ENCODE measurements at places on chromosomes 6 and 20.
A peak's percentile ranks its signal among the peaks of the same experiment; 100 is the strongest.

GRCh38 chr6:136438441-136438840 is 111.8 kb downstream of the MAP7 start:
- no peak for DNase-seq

DNA sequence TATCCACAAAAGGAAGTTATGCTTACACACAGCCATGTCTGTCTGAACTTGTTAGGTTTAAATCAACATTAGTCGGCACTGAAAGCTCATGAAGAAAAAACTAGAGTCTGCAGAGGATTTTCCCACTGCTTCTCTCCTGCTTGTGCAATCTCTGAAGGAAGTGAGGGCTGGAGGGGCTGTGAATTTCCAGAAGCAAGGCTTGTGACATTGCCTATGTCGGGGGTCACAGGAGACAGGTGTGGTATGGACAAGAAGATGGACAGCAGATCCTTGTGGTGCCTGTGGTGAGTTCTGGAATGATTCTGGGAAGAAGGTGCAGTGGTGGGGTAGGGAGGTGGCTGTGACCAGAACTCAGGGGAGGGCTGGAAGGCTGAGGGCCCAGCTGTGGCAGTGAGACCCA is 84.3 kb upstream of the TRAF3IP2 start:
- DNase-seq = no peak

- no peak for DNase-seq
Observed at GRCh38 chr6:95784869-95785268, 207.5 kb downstream of the MANEA start.

GRCh38 chr20:8757146-8757545 is 311.7 kb upstream of the PLCB4 start:
- no peak for DNase-seq

GRCh38 chr6:49097116-49097515 is 365.9 kb downstream of the MMUT start:
- DNase-seq = no peak

DNA sequence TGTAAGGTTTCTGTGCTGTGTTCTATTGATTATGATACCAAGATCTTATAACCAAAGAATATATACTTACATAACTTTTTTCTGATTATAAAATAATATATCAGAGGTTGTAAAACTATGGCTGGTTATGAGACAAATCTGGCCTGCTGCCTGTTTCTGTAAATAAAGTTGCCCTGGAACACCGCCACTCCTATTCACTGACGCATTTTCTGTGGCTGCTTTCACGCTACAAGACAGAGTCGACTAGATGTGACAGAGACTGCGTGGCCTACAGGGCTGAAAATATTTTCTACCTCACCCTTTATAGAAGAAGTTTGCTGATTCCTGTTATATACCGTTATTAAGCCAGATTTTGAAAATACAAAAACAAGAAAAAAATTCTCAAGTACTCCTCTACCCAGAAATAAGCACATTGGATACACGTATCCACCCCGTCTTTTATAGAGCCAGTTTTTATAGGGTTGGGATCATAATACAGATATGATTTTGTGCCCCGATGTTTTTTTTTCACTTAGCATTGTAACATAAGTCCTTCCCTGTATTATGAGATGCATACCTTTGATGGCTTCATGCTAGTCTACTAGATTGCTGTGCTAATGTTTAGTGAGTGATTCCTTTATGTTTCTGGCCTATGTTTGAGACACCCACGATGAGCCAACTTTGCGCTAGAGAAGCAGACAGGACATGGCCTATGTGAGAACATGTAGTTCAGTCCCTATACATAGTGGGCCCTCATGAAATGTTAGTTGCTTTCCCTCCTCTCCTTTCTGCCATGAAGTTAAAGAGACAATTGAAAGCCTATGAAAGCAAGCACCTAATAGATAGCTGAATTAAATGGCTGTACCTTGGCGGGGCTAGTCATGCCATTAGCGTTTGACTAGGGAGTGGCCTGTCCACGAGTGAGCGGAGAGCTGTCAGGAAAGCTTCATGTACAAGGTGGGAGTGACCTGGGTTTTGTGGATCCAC is 98.1 kb upstream of the KCNK16 start:
- no peak for DNase-seq

GRCh38 chr20:22836877-22837276 is 198.2 kb upstream of the SSTR4 start:
- DNase-seq = no peak

- DNase-seq = no peak
Observed at GRCh38 chr6:52566201-52566600, 10.7 kb downstream of the TRAM2 start.

GRCh38 chr6:98843271-98844243 is 9.2 kb downstream of the POU3F2 start:
- DNase-seq = peak; percentile 32

DNA sequence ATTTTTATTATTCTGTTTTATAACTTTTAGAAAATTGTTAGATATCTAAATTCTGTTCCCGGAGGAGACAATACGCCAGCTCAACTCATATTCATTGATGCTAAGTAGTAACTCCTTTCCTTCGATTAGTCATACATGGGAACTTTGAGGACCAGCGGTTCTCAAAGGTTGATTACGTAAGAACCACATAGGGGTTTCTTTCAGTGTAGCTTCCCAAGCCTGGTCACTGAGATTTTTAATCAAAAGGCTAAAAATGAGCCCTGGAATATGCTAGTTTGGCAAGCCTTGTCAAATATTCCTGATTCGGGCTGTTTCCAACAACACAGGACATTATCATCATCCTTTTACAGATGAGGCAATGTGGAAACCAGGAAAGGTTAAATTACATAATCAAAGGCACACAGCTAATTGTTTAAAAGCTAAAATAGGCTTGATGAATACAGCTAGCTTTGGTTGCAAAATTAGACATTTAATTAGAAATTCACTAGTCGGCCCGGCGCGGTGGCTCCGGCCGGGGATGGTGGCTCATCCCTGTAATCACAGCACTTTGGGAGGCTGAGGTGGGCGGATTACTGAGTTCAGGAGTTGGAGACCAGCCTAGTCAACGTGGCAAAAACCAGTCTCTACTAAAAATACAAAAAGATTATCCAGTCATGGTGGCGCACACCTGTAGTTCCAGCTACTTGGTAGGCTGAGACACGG is 14.6 kb upstream of the MEI4 start:
- DNase-seq = no peak

DNA sequence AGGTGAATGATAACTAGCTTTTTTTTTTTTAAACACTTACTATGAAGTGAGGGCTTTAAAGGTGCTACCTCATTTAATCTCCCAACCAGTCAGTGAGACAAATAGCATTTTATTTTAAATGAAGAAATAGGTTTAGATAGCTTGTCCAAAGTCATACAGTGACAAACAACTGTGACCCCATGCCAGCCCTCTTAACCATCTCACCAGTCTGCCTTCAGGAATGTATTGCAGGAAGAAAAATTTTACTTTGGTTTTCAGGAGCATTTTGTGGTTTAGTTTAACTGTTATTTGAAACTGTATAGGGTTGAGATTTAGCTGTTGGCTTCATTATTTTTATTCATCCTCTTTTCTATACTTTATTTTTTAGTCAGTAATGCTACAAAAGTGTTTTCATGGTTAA is 18.6 kb downstream of the DSE start:
- DNase-seq = no peak

DNA sequence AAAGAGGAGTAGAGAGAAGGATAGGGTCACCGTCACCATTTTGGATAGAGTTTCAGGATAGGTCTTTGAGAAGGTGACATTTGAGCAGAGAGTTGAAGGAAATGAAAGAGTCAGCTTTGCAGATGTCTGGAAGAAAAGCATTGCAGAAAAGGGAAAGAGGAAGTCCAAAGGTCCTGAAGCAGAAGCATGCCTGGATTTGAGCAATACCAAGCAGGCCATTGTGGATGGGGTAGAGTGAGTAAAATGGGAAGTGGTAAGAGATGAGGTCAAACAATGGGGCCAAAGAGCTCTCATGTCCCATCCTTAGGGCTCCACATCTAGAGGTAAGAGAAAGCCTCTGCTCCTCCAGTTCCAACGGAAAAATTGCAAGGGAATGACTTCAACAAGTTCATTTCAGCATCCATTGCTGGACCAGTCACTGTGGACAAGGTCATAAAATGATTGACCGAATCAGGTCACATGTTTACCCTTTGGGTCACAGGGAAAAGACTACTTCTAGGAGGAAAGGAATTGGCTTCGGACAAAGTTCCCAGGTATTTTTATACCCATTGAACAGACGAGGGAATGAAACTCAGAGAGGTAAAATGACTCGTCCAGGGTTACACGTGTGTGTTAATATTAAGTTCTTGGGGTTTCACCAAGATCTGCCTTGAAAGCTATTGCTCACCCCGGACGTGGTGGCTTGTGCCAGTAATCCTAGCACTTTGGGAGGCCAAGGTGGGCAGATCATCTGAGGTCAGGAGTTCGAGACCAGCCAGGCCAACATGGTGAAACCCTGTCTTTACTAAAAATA is 6.6 kb upstream of the SAMHD1 start:
- no peak for DNase-seq

GRCh38 chr6:16728513-16729182 is 32.6 kb downstream of the ATXN1 start:
- DNase-seq = no peak

DNA sequence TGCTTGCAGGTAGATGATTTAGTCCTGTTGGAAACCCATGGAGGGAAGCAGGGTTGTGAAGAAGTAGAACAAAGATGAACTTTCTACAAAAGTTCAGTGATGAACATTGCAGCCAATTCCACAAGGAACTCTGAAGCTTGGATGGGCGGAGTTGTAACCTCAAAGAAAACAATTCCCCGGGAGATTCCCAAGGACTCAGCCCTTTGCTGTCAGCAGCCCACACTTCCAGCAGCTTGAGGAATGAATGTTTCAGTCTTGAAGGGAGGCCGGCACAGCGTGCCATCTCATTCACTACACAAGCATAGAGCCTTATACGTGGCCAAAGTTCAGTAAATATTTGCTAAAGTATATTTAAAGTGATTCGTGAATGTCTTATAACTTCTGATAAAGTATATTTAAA is 269.4 kb downstream of the NKAIN2 start:
- DNase-seq = peak; percentile 20

DNA sequence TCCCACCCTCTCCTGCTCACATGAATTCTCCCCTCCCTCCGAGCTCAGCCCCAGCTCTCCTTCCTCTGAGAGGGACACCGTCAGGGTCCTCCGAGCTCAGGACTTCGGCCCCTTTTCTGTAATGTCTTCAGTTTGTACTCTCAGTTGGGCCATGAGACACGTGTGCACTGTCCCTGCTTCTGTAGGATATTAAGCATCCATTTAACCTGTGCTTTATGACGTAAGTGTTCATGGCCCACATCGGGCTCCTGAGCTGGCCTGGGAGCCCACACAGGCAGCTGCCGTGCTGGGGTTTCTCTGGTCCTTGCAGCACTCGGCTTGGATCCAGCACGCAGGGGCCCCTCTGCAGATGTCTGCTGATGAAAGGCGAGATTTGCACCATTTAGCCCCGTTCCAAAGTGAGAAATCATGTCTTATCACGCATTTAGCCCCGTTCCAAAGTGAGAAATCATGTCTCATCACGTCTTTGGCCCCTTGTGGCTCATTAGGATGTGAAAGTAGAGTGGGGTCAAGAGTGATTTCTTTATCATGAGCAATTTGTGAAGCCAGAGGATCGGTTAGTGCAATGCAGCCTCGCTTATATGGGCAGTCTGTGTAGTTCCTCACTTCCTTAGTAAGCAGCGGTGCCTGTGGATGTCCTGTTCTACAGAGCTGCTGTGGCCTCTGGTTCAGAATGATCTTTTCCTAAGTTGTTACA is 25.3 kb downstream of the DUSP22 start:
- DNase-seq = no peak

- DNase-seq = no peak
Observed at GRCh38 chr6:130132286-130132701, 90.5 kb downstream of the SAMD3 start.

DNA sequence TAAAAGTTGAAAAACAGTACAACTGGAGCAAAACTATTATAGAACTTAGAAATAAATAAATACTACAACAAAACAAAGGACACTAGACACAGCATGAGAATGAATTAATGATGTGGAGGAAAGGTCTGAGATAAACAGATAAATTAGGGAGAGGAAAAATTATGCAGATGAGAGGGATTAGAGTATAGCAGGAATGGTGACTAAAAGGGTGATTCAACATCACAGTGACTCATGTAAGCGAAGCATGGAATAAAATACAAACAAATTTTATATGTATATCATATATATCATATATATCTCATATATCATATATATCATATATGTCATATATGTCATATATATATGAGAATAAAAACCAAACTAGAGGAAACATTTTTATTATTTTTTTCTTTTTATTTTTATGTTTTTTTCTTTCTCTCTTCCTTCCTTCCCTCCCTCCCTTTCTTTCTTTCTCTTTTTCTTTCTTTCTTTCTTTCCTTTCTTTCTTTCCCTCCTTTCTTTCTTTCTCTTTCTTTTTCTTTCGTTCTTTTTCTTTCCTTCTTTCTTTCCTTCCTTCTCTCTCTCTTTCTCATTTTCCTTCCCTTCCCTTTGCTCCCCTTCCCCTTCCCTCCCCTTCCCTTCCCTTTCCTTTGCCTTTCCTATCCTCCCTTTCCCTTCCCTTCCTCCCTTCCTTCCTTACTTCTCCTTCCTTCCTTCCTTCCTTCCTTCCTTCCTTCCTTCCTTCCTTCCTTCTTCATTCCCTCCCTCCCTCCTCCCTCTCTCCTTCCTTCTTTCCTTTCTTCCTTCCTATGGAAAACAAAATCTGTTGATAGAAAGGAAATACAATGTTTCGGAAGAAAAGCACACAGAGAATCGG is 1014.6 kb downstream of the GRIK2 start:
- no peak for DNase-seq

- no peak for DNase-seq
Observed at GRCh38 chr6:87094576-87094975, 330 bp downstream of the CGA start.

GRCh38 chr6:118408863-118409262 is 139.2 kb upstream of the PLN start:
- no peak for DNase-seq

GRCh38 chr6:113805173-113805790 is 51.9 kb upstream of the MARCKS start:
- no peak for DNase-seq

DNA sequence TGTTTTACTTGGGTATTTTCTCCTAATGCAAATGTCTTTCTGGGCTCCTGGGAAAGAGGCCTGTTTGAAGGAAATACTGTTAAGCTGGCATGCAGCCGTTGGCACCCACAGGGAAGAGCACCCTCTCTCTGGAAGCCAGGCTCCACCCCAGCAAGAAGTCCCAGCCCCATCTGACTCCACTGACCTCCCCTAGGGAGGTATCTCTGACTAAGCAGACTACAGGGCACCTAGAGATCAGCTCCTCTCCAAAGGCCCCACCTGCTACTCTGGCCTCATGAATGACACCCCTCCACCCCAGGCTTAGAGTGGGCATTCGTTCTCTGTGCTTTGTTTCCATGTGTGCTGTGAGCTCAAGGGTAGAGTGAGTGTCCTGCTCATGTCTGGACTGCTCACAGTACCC is 6.4 kb upstream of the MDGA1 start:
- no peak for DNase-seq

DNA sequence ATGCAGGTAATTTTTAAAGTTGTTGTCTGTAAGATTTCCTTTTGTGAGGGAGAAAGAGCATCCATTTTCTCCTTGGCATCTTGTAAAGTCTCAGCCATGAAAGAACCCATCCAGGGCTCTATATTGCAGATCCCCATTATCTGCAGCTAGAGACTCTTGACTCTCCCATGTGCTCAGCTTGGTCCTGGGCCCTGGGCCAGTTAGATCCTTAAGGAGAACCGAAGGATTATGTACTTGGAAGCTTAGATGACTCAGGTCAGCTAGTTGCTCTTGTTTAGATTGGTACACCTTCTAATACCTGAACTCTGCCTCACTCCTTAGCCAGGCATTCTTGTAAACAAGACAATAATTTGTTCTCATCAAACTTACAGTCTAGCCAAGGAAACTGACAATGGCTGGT is 1617.6 kb downstream of the KHDRBS2 start:
- DNase-seq = no peak
